ENCODE measurements at places on chromosomes 5 and 9.

DNA sequence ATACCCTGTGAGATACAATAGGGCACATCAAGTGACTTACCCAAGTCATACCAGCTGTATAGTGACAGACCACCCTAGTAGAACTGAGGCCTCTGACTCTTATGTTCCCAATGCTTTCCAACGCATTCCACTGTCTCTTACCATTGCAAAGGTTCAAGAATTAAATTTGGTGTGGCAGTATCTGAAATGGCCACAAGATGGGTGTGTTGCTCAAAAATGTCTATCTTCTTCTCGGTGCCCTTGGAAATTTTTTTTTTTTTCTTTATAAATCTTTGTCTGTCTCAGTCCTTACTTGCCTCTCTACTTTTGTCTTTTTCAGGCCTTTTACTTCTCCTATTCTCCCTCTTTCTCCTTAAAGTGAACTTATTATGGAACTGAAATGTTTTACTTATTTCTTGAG lies 48.4 kb downstream of the GPR21 start:
- DNase-seq, result peak; percentile 40

DNA sequence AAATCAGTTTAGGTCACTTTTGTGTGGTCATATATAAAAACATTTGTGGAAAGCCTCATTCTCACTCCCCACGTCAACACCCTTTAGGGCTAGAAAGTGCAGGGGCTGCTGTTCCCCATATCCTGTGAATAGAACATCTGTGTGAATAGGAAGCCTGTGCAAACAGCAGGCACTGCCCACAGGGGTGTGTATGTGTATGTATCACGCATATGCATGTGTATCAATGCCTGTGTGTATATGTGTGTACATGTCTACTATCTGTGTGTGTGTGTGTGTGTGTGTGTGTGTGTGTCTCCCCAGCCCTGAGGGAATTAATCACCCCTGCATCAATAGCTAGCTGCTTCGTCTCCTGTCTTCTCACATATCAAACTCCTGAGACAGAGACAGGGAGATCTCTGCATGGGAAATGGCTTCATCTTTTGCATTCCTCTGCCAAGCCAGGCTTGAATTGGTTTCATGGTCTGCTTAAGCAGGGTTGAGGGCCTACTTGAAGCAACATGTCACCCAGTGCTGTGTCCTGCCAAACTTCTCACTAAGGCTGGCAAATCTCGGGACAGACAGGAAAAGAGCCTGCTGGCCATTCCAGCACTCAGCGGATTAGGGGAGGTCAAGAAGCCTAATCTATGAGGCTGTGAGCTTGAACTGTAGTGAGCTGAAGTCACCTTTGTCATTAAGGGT lies 265.8 kb downstream of the ADAMTSL1 start:
- no peak for DNase-seq

DNA sequence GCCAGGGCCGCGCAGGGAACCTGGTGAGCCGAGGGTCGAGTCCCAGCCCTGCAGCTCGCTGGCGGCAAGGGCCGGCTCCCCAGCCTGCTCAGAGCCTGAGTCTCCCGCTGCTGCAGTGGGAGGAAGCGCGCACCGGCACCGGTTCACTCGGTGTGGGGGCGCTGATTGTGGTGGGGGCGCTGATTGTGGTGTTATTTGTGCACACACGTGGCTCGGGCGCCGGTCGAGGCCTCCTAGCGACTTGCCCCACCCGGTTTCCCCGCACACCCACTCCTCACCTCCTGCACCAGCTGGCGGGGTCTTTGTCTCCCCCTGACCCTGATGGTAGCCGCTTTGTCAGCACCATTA lies 266.7 kb downstream of the NSG2 start:
- no peak for DNase-seq

DNA sequence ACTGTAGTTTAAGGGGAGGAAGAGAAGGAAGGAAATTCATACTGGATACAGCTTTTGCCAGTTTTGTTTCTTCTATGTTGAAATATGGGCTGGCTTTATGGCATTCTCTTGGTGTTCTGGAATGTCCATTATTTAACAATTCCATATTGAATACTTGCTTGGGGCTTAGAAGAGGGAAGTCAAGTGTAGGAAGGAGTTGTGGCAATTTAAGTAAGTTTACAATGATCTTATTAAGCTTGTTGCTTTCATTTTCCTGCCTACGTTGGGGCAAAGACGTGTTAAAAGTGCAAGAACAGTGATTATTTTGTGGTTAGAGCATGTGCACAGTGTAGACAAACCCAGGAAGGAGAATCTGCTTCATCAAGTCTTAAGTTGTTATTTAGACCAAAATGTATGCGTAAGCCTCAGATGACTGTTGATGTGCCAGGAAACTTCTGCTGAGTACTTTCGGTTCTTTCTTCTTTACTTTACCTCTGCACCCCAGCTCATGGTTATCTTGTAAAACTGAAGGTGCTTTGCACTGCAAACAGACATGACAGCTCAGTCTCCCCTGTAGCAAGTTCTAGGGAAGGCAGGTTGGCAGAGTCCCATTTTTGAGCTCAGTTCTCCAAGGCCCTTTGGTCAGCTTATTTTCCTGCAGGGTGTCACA lies 75.8 kb downstream of the F2RL2 start:
- no peak for DNase-seq

- peak; percentile 15 for DNase-seq
Observed at GRCh38 chr9:5869315-5870019, 21.2 kb upstream of the MLANA start.

DNA sequence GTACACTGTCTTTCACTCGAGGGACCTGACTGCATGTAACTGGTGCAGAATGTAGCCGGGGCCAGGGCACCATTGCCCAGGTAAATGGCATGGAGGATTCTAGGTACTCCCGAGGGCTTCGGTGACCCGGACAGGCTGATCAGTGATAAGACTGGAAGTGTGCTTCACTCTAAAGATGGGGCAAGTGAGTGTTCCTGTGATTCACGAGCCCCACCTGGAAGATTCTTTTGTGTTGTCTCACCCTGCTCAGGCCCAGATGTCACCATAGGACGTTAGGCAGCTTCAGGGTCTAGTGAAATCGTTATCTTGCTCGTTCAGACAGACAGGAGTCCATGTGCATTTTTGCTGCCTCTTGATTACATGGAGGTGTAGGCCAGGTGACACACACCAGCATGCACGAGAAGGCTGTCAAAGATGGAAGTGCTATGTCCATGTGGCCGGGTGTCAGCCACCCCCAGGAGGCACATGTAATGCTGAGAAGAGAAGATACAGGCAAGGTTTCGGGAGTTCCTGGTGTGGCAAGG lies 73.9 kb downstream of the WNK2 start:
- no peak for DNase-seq

- no peak for DNase-seq
Observed at GRCh38 chr5:606526-607399, 5.4 kb upstream of the CEP72 start.

- DNase-seq, result no peak
Observed at GRCh38 chr5:150401076-150401375, 11.7 kb downstream of the CD74 start.

- no peak for DNase-seq
Observed at GRCh38 chr5:143677403-143677802, 134.6 kb upstream of the HMHB1 start.

DNA sequence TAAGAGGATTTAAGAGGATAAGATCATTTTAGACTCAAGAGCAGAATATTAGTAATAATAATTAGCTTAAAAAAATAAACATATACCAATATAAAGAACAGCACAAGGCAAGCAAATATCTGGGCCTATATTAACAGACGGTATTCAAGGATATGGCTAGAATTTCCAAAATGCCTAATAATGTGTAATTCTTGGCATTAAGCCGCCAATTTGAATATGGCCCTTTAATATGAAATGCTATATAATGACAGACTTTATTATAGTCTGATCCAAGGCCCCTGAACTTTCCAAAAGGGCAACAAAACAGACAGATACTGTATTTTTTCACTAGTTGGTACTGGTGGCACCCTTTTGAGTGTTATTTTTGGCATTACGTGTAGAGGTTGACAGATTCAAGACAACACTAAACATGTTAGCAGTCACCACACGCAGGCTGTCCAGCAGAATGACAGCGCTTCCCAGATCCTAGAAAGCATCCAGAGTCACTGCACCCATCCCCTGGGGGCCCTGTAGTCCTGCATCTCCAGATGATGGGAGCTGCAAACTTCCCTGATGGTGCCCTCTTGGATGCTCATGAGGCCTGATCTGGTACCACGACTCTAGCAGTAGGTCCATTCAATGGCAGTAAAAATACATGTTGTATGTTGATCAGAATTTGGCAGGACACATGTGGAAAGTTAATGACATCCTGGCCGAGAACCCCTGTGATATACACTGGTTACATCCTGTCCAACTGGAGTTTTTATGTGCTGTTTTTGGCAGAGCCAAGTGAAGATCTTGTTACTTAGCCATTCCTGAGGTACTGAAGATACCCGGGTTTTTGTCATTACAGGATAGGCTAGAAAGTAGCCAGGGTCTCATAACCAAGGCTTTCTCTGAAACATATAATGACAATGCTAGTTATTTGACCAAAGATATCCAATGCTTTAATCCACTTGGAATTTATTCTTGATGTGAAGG lies 1.7 kb upstream of the ABL1 start:
- DNase-seq, result no peak

DNA sequence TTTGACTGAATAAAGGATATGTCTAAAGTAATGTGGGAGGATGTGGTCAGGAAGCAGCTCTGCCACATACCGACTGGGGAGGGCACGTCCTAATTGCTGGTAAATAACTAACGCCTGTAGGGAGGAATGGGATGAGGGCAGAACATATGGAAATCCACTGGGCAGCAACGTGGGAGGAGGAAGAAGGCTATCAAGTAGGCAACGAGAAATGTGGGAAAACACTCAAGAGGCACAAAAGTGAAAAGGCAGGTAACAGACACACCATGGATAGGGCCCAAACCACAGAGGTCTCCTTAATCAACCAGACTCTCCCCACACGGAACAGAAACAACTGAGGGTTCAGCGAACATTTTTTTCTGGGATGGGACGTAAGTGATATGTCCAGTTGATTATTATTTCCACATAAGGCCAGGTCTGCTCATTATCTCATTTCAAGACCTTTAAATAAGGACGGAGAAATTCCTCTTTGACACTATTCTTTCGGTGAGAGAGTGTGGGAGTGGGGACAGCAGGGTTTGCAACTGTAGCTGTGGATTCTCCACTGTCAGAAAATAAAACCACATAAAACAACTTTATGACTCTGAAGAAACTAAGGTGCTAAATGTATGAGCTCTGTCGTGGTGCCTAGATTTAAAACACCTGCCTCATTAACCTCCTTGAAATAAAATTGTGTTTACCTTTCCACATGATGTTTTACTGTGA lies 17.0 kb downstream of the IARS1 start:
- DNase-seq, result peak; percentile 19

DNA sequence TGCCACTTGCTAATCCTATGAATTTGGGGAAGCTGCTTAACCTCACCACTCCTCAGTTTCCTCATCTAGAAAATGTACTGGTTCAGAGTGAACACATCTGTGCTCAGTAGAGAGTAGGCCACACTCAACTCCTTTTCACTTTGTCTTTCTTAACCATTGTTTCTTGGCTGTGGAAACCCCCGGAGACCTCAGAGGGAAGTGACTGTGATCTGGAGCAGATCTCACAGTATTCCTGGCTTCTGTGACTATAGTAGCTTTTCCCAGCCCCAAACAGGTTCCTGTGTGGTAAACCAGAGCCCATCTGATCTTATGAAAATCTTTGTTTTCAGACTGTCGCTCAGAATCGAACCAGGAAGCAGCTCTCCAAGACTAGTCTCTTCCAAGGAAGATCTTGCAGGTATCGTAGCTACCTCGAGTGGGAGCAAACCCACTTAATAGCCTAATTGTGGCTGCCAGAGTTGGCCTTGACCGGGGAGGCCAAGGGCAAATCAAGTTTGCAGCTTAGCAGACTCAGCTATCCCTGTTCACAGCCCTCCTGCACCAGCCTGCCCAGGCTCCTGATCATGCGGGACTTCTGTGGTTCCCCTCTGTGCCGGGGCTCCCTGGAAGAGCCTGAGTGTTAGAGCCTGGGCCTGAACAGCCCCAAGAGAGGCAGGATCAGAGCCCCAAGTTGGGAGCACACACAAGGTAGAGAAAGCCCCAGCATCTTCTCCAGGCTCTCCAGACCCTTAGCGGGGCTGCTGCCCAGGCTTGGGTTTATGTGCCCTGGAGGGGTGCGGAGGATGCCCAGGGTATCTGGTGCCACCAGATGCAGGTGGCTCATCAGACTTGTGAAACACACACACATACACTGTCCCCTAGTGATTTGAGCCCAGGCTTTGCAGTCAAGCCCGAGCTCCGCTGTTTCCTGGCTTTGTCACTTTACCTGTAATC lies 52.2 kb upstream of the ANGPTL2 start:
- DNase-seq, result no peak

DNA sequence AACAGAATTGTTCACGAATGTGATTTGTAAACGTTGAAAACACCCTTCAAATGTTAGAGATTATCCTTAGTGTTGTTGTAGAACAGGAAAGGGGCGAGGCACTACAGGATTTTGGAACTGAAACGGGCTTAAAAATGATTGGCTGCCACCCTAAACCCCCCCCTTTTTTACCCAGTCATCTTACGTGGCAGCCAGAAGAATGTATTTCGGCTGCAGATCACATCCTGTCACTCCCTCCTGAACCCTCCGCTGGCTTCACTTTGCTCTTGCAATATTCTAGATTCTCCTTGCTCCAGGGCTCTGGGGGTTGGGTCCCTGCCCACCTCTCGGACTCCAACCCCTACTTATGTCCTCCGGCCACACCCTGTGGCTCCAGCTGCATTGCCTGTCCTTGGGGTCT lies 13.9 kb upstream of the UNC5A start:
- DNase-seq, result no peak

GRCh38 chr5:132064738-132065331 lies 4.4 kb downstream of the IL3 start:
- peak; percentile 91 for DNase-seq

DNA sequence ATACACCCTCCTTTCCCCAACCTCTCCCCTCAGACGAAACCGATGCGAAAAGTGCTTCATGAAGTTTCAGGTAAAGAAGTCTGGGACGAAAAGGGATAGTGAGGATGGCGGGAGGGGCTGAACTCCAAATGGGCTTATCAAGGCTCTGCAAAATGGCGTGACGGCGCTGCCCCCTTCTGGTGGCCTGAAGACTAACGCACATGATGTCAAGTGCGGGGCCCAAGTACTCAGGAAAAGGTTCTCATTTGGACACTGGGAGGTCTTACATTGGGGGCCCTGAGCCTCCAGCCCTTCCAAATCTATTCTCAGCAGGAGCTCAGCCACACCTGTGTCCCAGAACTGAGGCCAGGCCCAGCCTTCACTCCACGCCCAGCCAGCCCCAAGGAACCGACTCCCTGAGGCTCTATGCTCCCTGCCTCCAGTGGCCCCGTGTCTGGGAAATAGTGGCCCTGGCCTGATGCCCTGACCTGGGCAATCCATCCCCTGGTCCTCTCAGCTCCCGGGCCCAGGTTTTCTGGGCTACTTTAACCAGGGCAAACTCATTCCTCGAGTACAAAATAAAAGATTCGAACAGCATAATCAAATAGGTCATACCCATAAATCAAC lies 119.9 kb downstream of the KCNIP1 start:
- DNase-seq, result peak; percentile 72

DNA sequence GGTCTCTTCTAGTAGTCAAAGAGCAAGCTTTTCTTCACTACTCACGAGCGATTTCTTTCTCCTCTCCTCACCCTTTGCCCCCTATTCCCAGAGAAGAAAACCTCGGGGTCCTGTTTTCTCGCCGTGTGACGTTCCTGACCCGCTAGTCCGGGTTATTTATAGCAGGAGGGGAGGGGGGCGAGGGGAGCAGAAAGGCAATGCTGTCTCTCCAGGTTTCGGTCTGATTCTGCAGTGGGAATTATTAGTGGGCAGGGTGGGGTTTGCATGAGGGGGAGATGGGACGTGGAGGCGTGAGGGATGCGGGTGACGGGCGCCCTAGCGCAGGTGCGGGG lies 847 bp upstream of the GABRB2 start:
- no peak for DNase-seq
